ENCODE measurements at places on chromosomes 2 and 18. TPM values are rescaled to one million over a fixed set of nuclear protein-coding genes. Genes with fewer than 3 reads are reported as not detected.

Gene SH3YL1
- 11.1 TPM for total RNA-seq

Gene ACVR2A
- total RNA-seq: 4.6 TPM

Gene DPY30
- 51.2 TPM for total RNA-seq

Gene ANXA4
- 52.2 TPM for total RNA-seq

Gene EIPR1
- total RNA-seq: 30.1 TPM

Gene SDC1
- total RNA-seq: 0.40 TPM

Gene TMEM178A
- total RNA-seq: not detected

Gene KCNJ3
- not detected for total RNA-seq

Gene FANCL
- 8.9 TPM for total RNA-seq

Gene MRPS9
- 16.3 TPM for total RNA-seq

Gene CCDC141
- 0.87 TPM for total RNA-seq

Gene SIX3
- total RNA-seq: not detected

Gene MC5R
- not detected for total RNA-seq

Gene FBXO41
- 0.22 TPM for total RNA-seq

Gene SULT1C4
- total RNA-seq: 94.6 TPM

Gene FBXO48
- 0.20 TPM for total RNA-seq

Gene EEF1B2
- 452 TPM for total RNA-seq

Gene MEIS1
- 8.1 TPM for total RNA-seq

Gene CARF
- total RNA-seq: 3.8 TPM

Gene PAPOLG
- 8.9 TPM for total RNA-seq

Gene GBX2
- total RNA-seq: 2.0 TPM

Gene IL36A
- not detected for total RNA-seq

Gene DES
- not detected for total RNA-seq

Gene C2orf76
- total RNA-seq: 8.1 TPM

Gene SPAG16
- total RNA-seq: 9.4 TPM

Gene SH3BP4
- total RNA-seq: 20.2 TPM

Gene EFEMP1
- total RNA-seq: 4,716 TPM

Gene POTEC
- total RNA-seq: not detected

Gene CRYGD
- total RNA-seq: not detected

Gene ANKRD62
- total RNA-seq: not detected

Gene CPLX4
- total RNA-seq: not detected

Gene LOXHD1
- total RNA-seq: not detected

Gene CRYGC
- total RNA-seq: not detected

Gene SLC9A4
- total RNA-seq: not detected

Gene LCLAT1
- total RNA-seq: 7.1 TPM

Gene AMER3
- not detected for total RNA-seq

Gene MC2R
- total RNA-seq: not detected

Gene LIMS3
- 5.4 TPM for total RNA-seq

Gene SCN9A
- total RNA-seq: under 0.01 TPM

Gene ERLEC1
- 45.5 TPM for total RNA-seq

Gene TFCP2L1
- total RNA-seq: not detected

Gene PRSS56
- total RNA-seq: not detected

Gene WDR75
- 44.4 TPM for total RNA-seq

Gene NOTO
- total RNA-seq: not detected

Gene GULP1
- 2.4 TPM for total RNA-seq
